ENCODE measurements at places on chromosomes 1 and 21. TPM values are rescaled to one million over a fixed set of nuclear protein-coding genes. Genes with fewer than 3 reads are reported as not detected.

DNA sequence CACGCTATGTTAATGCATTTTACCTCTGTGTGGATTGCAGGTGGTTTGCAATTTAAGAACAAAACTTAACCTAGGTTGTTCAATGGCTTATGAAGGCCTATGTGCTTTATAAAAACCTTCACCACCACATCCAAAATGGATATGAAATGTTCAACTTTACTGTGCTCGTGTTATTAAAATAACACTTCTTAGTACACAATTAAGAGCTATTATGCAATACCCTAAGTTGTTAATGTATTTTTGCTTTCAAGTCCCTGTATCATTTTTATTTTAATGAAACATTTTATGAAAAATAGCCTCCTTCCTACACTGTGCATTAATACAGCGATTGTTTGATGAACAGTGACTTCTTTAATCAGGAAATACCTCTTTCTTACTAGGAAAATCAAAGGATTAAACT lies 12.0 kb downstream of the NCAM2 start:
- no peak for DNase-seq

- DNase-seq = peak; percentile 48
Observed at GRCh38 chr21:46208761-46209721, 19.5 kb downstream of the LSS start.

DNA sequence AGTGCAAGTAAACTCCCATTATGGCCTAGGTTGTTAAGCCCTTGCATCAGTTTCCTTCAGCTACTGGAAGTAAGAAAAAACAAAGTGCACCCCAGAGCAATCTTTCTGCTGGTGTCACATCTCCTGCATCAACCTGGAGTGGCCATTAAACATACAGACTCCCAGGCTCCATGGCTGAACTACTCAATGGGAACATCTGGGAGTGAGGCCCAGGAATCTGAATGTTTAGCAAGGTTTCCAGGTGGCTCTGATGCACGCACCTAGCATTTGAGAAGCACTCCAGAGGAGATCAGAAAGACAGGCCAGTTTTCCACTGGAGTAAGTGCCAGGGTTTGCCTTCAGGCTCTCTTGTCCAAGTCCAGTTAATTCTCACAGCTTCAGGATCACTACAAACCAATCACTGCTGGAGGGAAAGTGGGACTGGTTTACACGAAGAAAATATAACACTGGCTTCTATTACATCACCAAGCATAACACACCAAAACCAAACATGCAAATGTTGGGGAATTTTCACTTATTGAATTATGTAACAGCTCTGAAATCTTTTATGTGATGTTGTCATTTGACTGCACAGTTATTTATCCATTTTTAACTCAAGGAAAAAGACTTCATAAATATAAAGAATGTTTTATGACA lies 22.3 kb upstream of the ABCA4 start:
- DNase-seq = no peak

GRCh38 chr21:18403735-18404450 lies at the start of gene TMPRSS15:
TMPRSS15 (minus strand) TSS chr21:18403785; CDS start chr21:18403622, 163 bp downstream.
- DNase-seq = no peak

DNA sequence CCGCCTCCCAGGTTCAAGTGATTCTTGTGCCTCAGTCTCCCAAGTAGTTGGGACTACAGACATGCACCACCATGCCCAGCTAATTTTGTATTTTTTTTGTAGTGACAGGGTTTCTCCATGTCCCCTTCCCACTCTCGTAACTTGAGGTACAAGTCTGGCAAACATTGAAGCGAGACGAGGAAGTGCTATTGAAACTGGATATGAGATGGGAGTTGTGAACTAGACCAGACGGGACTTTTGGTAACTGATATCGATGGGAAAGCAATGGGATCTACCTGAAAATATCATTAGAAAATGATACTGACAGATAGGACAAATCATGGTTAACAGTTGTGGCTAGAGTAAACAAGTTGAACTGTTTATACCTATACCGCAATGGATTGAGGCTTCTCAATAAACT lies 95.2 kb upstream of the TRABD2B start:
- DNase-seq = no peak

GRCh38 chr1:109478806-109479205 lies 4.9 kb upstream of the ATXN7L2 start:
- no peak for DNase-seq

DNA sequence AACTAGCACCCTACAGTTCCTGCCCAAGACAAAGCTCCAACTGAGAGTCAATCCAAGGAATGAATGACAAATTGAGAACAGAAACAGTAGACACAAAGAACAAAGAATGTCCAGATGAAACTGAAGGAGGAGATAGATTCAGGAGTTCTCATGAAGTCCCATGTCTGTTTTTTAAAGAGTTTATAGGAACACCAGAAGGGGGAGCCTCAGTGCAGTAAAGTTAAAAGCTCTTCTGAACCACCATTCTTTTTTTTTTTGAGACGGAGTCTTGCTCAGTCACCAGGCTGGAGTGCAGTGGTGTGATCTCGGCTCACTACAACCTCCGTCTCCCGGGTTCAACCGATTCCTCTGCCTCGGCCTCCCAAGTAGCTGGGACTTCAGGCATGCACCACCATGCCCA lies 323.6 kb downstream of the MRPL39 start:
- no peak for DNase-seq

Gene DCDC2B
- total RNA-seq = not detected

Gene FH
- 37.6 TPM for total RNA-seq

Gene ZNF687
- 18.8 TPM for total RNA-seq

Gene CORT
- 0.62 TPM for total RNA-seq
